ENCODE measurements at places on chromosomes 1 and 21. TPM values are rescaled to one million over a fixed set of nuclear protein-coding genes. Genes with fewer than 3 reads are reported as not detected.

AMY1B gene
- not detected for total RNA-seq

CADM3 gene
- 0.30 TPM for total RNA-seq

SNX7 gene
- 44.2 TPM for total RNA-seq

LRRC38 gene
- 0.40 TPM for total RNA-seq

RAB25 gene
- not detected for total RNA-seq

PTPRU gene
- 3.8 TPM for total RNA-seq
